ENCODE measurements at places on chromosomes 5 and 9. TPM values are rescaled to one million over a fixed set of nuclear protein-coding genes. Genes with fewer than 3 reads are reported as not detected.

ENTPD2 gene
- not detected for total RNA-seq

CBY3 gene
- 0.35 TPM for total RNA-seq

BAAT gene
- not detected for total RNA-seq

NKD2 gene
- total RNA-seq = 1.4 TPM

TLX3 gene
- not detected for total RNA-seq

CFAP157 gene
- not detected for total RNA-seq

CSF1R gene
- 0.08 TPM for total RNA-seq

DNA sequence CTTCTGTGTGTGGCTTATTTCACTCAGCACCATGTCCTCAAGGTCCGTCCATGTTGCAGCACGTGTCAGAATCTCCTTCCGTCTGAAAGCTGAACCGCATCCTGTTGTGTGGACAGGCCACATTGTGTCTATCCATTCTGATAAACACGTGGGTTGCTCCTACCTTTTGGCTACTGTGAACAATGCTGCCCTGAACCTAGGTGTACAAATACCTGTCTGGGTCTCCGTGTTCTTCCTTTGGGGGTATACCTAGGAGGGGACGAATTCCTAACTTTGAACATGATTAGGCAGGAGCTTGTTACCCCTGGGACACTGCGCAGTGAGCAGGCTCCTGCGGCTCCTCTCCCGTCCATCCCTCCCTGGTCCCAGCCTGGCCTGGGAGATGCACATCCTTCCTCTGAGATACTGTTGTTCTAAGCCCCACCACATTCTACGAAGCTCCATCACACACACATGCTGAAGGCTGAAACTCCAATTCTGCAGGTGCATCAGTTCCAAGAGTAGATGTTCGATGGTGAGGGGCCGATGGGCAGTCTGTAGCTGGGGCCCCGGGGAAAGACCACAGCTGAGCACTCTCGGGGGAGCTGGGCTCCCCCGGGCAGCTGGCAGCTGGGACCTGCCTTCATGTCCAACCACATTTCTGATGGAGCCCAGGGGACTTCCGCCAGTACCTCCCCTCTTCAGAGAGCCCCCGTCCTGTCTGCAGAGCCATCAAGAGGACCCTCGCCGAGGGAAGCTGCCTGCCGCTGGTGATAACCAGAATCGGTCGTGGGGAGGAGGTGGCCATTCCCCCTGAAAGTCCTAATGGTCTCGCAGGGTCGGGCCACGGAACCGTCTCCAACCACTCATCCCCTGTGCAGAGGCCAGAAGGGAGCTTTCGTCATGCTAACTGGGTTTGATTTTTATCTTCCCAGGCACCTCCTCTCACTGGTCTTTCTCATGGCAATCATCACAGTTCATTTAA, 120.9 kb downstream of the COL23A1 start:
- H3K27ac ChIP-seq = no peak overlapping the region
- no peak for DNase-seq
- no peak overlapping the region for H3K4me3 ChIP-seq
- no peaks in the 10 kb centered on the region for H3K36me3 ChIP-seq
- H3K27me3 ChIP-seq = no peaks in the 10 kb centered on the region

GRCh38 chr9:135504262-135505243, 4.1 kb downstream of the MRPS2 start:
- peak; percentile 66 for DNase-seq
- H3K27me3 ChIP-seq = peaks cover 5% of the 10 kb centered on the region
- H3K4me1 ChIP-seq = peaks cover 18% of the 10 kb centered on the region
- no peak overlapping the region for H3K27ac ChIP-seq
- H3K36me3 ChIP-seq = peaks cover 17% of the 10 kb centered on the region

DNA sequence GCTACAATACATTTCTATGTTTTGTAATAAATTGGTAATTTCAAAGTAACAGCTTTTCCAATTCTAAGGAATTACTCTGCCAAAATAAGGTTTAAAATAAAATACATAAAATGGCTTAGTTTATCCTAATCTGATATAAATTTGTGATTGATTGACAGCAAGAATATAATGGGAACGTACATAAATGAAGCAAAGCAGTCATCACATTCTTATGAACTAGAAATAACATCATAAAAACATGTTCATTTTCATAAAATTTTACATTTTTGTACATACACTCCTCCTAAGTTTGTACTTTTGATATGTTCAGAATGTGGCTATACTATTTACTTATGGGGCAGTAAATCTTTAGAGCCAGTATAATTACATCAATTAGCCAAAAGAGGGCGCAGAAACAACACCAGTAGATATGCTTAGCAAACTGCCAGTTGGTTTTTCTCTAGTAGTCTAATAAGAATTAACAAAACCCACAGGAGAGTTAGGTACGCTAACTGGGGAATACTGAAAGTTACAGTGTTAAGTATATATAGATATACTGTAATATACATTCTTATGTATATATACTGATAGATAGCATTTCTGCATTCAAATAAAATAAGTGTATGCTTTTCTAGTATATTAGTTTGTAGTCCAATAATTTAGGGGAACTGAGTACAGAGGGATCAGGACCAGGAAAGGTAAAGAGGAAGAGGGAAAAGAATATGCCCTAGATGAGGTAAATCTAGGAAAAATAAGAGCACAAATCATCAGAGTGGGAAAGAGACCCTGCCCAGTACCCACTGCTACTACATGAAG, 76.8 kb downstream of the ZDHHC21 start:
- H3K4me1 ChIP-seq = no peaks in the 10 kb centered on the region
- no peaks in the 10 kb centered on the region for H3K27me3 ChIP-seq
- no peak overlapping the region for H3K27ac ChIP-seq
- peak; percentile 22 for DNase-seq

DNA sequence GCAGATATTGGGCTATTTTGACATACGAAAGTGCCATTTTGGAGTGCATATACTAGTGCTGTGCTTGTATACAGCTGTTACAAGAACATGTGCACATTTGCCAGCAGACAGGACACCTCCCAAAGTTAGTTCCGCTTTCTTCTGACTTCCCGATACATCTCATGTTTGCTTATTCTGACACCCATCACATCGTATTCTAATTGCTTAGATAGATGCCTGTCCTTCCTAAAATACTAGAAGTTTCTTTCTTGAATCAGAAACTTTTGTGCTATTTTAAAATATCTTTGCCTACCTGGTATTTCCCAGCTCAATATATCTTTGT, 177.8 kb downstream of the TTLL11 start:
- no peaks in the 10 kb centered on the region for H3K4me1 ChIP-seq
- H3K27ac ChIP-seq = no peak overlapping the region
- H3K27me3 ChIP-seq = no peaks in the 10 kb centered on the region
- DNase-seq = no peak
- H3K36me3 ChIP-seq = no peaks in the 10 kb centered on the region

DNA sequence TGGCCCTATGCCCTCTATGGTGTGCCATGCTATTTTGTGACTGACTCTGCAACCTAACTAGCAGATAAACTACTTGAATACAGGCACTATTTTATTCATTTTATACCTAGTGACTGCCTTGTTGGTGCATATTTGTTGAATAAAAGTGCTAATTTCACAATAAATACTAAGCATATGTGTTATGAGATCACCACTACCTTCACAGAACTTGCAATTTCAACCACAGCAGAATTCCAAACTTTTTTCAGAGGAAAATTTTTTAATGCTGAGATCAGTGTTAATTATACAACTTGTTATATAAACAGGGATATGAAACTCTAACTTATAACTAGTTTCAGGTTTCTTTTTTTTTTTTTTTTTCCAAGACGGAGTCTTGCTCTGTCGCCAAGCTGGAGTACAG, 94.8 kb downstream of the NR3C1 start:
- peaks cover 86% of the 10 kb centered on the region for H3K36me3 ChIP-seq
- no peak overlapping the region for H3K4me3 ChIP-seq
- H3K4me1 ChIP-seq = peaks cover 7% of the 10 kb centered on the region
- no peaks in the 10 kb centered on the region for H3K27me3 ChIP-seq
- no peak for DNase-seq

- no peak for DNase-seq
- H3K4me3 ChIP-seq = no peak overlapping the region
- no peaks in the 10 kb centered on the region for H3K27me3 ChIP-seq
- H3K36me3 ChIP-seq = no peaks in the 10 kb centered on the region
- no peaks in the 10 kb centered on the region for H3K4me1 ChIP-seq
Measured at GRCh38 chr5:125812651-125813050, 610.6 kb upstream of the GRAMD2B start.

DNA sequence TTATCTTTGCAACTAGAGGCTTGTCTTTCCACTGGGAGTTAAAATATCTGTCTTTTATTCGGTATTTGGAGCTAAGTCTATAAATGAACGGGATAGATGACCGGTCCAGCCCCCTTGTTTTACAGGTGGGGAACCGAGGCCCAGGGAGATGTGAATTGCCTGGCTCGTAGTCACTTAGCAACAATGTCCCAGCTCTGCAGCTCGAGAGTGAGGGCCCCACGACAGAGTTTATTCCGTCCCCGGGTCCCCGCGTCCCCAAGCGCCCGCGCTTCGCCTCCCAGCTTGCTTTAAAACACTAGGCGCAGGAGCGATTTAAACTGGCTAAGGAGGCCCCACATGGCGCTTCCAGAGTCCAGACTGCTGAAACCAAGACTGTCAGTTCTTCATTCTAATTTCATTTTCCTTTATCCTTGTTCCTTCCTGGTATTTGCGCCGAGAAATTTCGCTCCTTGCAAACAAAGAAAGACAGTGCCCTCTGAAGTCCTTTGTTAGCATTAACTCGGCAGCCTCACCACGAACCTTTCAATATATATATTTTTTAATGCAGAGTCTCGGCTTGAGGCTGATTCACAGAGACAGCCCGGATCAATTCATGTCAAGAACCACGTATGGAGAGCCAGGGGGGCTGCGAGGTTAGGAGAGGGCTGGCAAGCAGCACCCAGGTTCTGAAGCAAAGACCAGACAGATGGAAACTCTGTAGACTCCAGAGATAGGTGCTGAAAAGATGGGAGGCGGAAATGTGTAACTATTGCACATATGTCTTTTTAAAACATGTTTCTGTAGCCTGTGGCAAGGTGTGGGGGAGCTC, 1.4 kb upstream of the ENC1 start:
- peaks cover 36% of the 10 kb centered on the region for H3K4me1 ChIP-seq
- peaks cover 31% of the 10 kb centered on the region for H3K27me3 ChIP-seq
- DNase-seq = peak; percentile 35
- peak overlapping the region; percentile 85 for H3K4me3 ChIP-seq
- peak overlapping the region; percentile 72 for H3K27ac ChIP-seq

- H3K27me3 ChIP-seq = no peaks in the 10 kb centered on the region
- H3K27ac ChIP-seq = no peak overlapping the region
- no peaks in the 10 kb centered on the region for H3K36me3 ChIP-seq
- no peak overlapping the region for H3K4me3 ChIP-seq
- DNase-seq = no peak
Measured at GRCh38 chr9:133967024-133967741, 24.9 kb downstream of the VAV2 start.

- no peaks in the 10 kb centered on the region for H3K27me3 ChIP-seq
- no peak overlapping the region for H3K4me3 ChIP-seq
- H3K4me1 ChIP-seq = no peaks in the 10 kb centered on the region
- H3K27ac ChIP-seq = no peak overlapping the region
- DNase-seq = no peak
Measured at GRCh38 chr9:122036988-122037387, 56.1 kb downstream of the TTLL11 start.

DNA sequence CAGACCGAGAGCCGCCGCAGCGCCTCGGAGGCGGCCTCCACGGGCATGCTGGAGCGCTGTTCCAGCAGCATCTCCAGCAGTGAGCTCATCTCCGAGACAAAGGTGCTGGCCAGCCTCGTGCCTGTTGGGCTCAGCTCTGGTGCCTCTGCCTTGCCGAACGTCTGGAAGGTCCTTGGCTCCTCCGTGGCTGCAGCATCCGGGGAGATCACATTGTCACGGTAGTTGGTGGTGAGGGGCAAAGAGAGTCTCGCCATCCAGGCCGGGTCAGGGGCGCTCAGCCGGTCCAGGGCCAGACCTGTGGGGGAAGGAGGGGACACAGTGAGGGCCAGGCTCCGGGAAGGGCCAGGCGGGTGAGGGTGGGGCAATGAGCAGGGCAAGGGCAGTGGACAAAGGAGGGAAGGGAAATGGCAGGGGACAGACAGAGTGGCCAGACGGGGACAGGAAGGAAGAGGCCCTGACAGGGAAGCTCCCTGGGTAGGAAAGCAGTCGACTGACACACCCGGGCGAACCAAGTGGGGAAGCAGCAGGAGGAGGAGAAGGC, 12.4 kb downstream of the PCDH12 start:
- no peak overlapping the region for H3K27ac ChIP-seq
- H3K4me3 ChIP-seq = no peak overlapping the region
- H3K36me3 ChIP-seq = no peaks in the 10 kb centered on the region
- H3K4me1 ChIP-seq = peaks cover 13% of the 10 kb centered on the region
- no peak for DNase-seq

- no peaks in the 10 kb centered on the region for H3K27me3 ChIP-seq
- H3K27ac ChIP-seq = no peak overlapping the region
- no peak for DNase-seq
- no peak overlapping the region for H3K4me3 ChIP-seq
Measured at GRCh38 chr5:33690374-33691135, 201.2 kb downstream of the ADAMTS12 start.

DNA sequence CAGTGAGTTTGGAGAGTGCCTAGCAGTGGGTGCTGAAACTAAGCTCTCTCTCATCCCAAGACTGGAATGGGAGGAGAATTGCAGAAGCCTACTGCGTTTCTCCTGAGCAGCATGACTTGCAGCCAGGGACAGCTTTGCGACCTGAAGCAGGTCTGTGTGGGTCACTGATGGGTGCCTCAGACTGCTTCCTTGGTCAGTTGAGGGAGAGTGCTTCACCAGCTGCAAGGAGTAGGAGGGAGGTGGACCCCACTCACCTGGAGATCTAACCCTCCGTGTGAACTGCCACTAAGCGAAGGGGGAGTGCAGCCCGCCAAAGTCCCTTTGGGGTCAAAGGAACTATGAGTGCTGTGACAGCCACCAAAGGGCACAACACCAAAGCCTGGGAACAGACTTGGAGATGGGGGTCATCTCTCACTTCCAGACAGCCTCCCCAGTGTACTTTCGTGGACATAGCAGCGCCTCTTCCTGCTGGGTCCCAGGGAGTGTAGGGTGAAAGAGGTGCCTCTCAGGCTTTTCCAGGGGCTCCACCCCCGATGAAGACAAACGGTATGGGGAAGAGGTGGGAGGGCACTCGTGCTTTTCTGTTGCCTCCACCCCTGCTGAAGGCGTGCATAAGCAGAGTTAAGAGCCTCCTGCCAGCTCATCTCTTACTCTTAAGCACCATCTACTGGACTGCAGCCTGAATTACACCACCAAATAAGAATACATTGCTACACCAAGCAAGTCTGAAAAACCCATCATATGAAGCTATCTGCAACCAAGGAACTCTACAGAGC, 34.3 kb upstream of the MACIR start:
- DNase-seq = peak; percentile 64
- no peak overlapping the region for H3K4me3 ChIP-seq
- peaks cover 6% of the 10 kb centered on the region for H3K36me3 ChIP-seq
- H3K27me3 ChIP-seq = peaks cover 23% of the 10 kb centered on the region

- no peak overlapping the region for H3K27ac ChIP-seq
- H3K4me1 ChIP-seq = no peaks in the 10 kb centered on the region
- peaks cover 46% of the 10 kb centered on the region for H3K36me3 ChIP-seq
- no peaks in the 10 kb centered on the region for H3K27me3 ChIP-seq
- DNase-seq = no peak
- no peak overlapping the region for H3K4me3 ChIP-seq
Measured at GRCh38 chr9:32456564-32456963, 69.4 kb downstream of the RIGI start.

GRCh38 chr5:88245893-88246244, 22.8 kb downstream of the TMEM161B start:
- no peaks in the 10 kb centered on the region for H3K27me3 ChIP-seq
- H3K36me3 ChIP-seq = peaks cover 21% of the 10 kb centered on the region
- no peak for DNase-seq
- H3K27ac ChIP-seq = no peak overlapping the region
- H3K4me1 ChIP-seq = peaks cover 23% of the 10 kb centered on the region

Data from activated CD4-positive, alpha-beta T cell treated with anti-CD3 and anti-CD28 coated beads, Interleukin-2, amount 10 ng/mL, durations not matched to agents 7 days and 5 days (primary cell).